MCF 10A (cell line): ENCODE measurements at places on chromosomes 4 and X. TPM values are rescaled to one million over a fixed set of nuclear protein-coding genes. Genes with fewer than 3 reads are reported as not detected.

GRCh38 chr4:80069108-80069836, 3.8 kb downstream of the ANTXR2 start:
- H3K4me3 ChIP-seq, result no peak overlapping the region
- DNase-seq, result peak; percentile 27
- H3K27me3 ChIP-seq, result no peaks in the 10 kb centered on the region
- peaks cover 22% of the 10 kb centered on the region for H3K4me1 ChIP-seq

DNA sequence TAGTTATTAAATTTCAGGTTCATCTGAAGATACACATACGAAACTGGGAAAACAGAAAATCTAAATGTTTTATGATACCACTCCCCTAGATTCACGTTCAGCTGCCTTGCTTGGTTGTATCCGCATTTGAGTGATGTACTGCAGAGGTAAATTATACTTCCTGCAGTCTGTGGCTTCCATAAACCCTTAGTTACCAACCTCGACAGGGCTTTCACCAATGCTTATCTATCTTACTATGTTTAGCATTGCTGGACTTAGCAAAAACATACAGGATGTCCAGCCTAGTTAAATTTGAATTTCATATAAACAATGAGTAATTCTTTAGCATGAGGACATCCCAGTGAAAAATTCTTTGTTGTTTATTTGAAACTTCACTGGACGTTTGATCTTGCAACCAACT, 108.8 kb downstream of the TMA16 start:
- no peaks in the 10 kb centered on the region for H3K36me3 ChIP-seq
- no peak for DNase-seq
- no peaks in the 10 kb centered on the region for H3K27me3 ChIP-seq
- no peak overlapping the region for H3K4me3 ChIP-seq
- no peaks in the 10 kb centered on the region for H3K4me1 ChIP-seq

DNA sequence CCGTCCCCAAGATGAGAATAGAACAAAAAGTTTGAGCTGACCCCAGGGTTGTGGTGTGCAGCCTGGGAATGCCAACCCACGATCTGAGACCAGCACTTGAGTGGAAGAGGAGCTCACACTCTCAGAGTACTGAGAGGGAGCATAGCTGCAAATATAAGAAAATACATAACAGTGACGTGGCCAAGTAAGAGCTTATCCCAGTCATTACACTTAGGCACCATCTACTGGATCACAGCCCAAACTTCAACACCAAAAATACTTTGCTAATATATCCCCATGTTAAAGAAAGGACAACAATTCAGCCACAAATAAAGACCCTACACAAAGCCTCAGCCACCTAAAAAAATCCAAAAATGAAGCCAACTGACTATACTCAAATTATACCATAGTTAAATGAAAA, 33.3 kb upstream of the CXCL6 start:
- H3K27ac ChIP-seq, result no peak overlapping the region
- no peaks in the 10 kb centered on the region for H3K27me3 ChIP-seq
- H3K36me3 ChIP-seq, result no peaks in the 10 kb centered on the region
- no peak overlapping the region for H3K4me3 ChIP-seq

DNA sequence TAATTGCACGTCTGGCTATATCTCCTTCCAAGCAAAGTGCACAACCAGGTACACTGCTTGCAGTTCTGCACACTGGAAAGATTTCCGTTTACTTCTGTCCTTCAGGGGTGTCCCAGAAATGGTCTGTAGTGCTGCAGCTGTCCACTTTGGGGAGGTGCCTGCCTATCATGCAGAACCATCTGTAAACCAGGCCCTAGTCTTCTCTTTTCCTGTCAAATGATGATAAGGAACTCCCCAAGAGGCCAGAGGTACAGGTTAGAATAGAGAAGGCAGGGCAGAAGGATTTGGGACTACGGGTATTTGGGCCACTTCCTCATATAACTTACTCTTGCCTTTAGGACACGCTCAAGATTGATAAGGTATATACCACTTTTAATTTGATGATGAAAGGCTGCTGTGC, 746.9 kb downstream of the FAT4 start:
- no peak overlapping the region for H3K4me3 ChIP-seq
- H3K36me3 ChIP-seq, result no peaks in the 10 kb centered on the region
- DNase-seq, result no peak
- H3K27me3 ChIP-seq, result no peaks in the 10 kb centered on the region
- H3K27ac ChIP-seq, result no peak overlapping the region
- no peaks in the 10 kb centered on the region for H3K4me1 ChIP-seq

DNA sequence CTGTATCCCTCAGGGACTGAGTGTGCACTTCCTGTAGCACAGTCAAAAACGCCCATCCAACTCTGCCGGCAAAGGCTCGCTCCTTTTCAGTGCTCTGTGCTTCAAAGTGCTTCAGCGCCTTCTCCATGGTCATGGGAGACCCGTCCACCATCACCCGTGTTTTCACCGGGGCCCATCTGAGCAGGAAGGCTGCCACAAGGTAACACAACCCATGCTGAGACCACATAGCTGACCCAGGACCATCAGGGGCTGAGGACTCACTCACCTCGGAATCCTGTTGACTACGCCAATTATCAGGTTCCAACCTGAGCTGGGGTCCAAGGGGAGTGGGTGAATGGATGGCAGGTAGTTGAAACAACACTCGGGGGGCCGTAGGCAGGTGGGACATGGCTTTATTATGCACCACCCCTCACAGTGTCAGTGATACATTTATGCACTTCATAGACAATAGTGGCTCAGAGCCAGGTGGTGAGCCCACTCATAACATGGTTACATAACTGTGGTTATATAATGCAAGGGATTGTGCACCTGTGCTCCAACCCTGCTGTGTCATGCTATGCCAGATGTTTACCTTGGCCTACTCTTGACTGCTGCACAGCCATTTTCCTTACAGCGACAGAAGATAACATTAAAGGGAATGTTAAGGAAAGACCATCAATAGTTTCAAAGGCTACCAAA, 227.8 kb downstream of the ADGRL3 start:
- no peak overlapping the region for H3K27ac ChIP-seq
- H3K27me3 ChIP-seq, result no peaks in the 10 kb centered on the region
- peaks cover 16% of the 10 kb centered on the region for H3K4me1 ChIP-seq
- DNase-seq, result peak; percentile 80
- H3K36me3 ChIP-seq, result no peaks in the 10 kb centered on the region

- H3K27me3 ChIP-seq, result no peaks in the 10 kb centered on the region
- no peak overlapping the region for H3K4me3 ChIP-seq
- no peak overlapping the region for H3K27ac ChIP-seq
- DNase-seq, result peak; percentile 30
- H3K36me3 ChIP-seq, result no peaks in the 10 kb centered on the region
Measured at GRCh38 chrX:81174286-81174685, 27.4 kb downstream of the HMGN5 start.

GRCh38 chr4:177292171-177292570, 17.5 kb upstream of the NEIL3 start:
- H3K27me3 ChIP-seq, result no peaks in the 10 kb centered on the region
- H3K4me3 ChIP-seq, result no peak overlapping the region
- H3K27ac ChIP-seq, result no peak overlapping the region
- no peaks in the 10 kb centered on the region for H3K36me3 ChIP-seq
- H3K4me1 ChIP-seq, result no peaks in the 10 kb centered on the region
- no peak for DNase-seq

- no peak overlapping the region for H3K27ac ChIP-seq
- no peaks in the 10 kb centered on the region for H3K4me1 ChIP-seq
- DNase-seq, result no peak
- no peak overlapping the region for H3K4me3 ChIP-seq
Measured at GRCh38 chrX:110132450-110133114, 129.7 kb downstream of the TMEM164 start.

DNA sequence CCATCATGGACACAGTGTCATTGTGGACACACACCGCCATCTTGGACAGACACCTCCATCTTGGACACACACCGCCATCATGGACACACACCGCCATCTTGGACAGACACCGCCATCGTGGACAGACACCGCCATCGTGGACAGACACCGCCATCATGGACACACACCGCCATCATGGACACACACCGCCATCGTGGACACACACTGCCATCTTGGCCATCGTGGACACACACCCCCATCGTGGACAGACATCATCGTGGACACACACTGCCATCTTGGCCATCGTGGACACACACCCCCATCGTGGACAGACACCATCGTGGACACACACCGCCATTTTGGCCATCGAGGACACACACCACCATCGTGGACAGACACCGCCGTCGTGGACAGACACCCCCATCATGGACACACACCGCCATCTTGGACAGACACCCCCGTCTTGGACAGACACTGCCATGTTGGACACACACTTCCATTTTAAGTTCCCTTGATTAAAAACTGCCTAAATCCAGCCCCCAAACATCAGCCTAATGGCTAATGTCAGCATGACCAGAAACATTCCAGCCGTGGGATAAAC, 9.1 kb downstream of the ASMTL start:
- no peak overlapping the region for H3K27ac ChIP-seq
- DNase-seq, result no peak
- no peaks in the 10 kb centered on the region for H3K27me3 ChIP-seq
- no peak overlapping the region for H3K4me3 ChIP-seq

DNA sequence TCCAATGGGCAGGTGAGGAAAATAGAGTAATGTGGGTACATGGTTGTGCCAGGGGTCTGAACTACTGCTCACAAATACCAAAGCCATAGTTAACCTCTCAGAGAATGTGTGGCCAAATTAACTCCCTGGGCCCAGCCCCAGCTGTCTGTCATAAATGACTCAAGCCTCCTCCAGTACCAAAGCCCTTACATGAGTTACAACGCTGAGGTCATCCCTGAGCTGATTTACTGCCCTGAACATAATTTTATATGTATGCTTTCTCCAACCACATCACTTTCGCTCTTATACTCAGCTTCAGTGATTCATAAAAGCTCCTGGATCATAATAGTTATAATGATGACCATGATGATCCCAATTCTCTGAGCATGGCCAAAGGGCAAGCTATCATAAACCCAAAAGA, 283.9 kb downstream of the NKX6-1 start:
- H3K4me1 ChIP-seq, result no peaks in the 10 kb centered on the region
- H3K27me3 ChIP-seq, result no peaks in the 10 kb centered on the region
- no peaks in the 10 kb centered on the region for H3K36me3 ChIP-seq
- no peak for DNase-seq
- no peak overlapping the region for H3K4me3 ChIP-seq

DNA sequence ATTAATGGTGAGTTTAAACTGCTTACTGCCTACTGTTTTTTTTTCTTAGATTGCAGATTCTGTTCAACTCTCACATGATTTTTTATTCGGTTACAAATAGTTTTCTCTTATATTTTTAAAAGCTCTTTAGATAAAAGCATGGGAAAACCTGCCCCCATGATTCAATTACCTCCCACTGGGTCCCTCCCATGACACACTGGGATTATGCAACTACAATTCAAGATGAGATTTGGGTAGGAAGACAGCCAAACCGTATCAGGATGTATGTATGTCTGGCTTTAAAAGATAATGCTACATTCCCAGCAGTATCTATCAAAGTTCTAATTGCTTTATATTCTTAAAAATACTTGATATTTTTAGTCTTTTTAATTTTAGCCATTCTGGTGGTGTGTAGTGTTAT, 131.5 kb downstream of the JADE1 start:
- H3K36me3 ChIP-seq, result peaks cover 32% of the 10 kb centered on the region
- H3K27ac ChIP-seq, result no peak overlapping the region
- no peaks in the 10 kb centered on the region for H3K4me1 ChIP-seq
- no peak for DNase-seq

DNA sequence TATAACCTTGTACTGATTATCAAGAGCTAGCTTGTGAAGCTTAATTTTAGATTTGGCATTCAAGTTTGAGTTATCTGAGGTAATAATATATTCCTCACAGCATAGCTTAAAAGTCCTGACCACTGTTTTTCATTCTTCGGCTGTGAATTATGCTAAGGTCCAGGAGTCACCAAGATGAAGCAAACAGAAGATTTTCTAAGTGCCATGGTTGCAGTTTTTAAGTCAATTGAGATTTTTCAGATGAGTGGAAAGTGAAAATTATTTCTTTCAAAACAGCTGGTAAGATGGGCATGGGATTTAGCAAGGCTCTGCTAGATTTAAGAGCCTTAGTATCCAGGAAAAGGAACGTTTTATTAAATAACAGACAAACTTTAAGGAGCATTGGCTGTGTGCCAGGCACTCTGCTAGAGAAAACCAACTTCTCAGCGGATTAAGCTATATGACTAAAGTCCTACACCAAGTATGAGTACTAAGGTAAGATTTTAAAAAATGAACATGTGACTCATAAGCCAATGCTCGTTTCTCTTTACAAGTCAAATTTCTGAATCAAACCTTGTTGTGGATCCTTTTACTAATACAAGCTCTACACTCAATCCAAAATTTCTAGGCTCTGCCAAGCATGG, 149.9 kb upstream of the IL15 start:
- H3K27me3 ChIP-seq, result no peaks in the 10 kb centered on the region
- no peaks in the 10 kb centered on the region for H3K36me3 ChIP-seq
- H3K4me1 ChIP-seq, result peaks cover 6% of the 10 kb centered on the region
- H3K4me3 ChIP-seq, result no peak overlapping the region

GRCh38 chrX:13338996-13339515, 19.2 kb upstream of the ATXN3L start:
- DNase-seq, result no peak
- no peak overlapping the region for H3K27ac ChIP-seq
- H3K36me3 ChIP-seq, result no peaks in the 10 kb centered on the region
- H3K4me1 ChIP-seq, result no peaks in the 10 kb centered on the region
- no peak overlapping the region for H3K4me3 ChIP-seq

DNA sequence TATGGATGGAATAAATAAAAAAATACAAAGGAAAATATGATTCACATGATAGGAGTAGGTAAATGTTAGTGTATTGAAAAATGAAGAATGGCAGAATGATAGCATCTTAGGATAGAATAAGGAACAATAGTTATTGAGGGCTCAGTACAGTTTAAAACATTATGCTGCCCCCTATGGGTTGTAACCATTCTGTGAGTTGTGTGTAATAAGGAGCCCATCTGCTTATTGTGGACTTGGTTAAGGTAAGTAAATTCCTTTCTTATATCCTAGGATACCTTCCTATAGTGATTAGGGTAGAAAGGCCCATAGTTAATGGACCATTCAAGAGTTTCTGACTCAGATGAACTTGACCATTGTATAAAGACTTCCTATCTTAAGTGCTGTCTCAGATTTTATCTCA, 195.8 kb downstream of the PDHA2 start:
- no peaks in the 10 kb centered on the region for H3K27me3 ChIP-seq
- no peaks in the 10 kb centered on the region for H3K36me3 ChIP-seq
- no peak overlapping the region for H3K4me3 ChIP-seq

GRCh38 chrX:18424482-18425198, 768 bp upstream of the CDKL5 start:
- H3K27ac ChIP-seq, result peak overlapping the region; percentile 61
- peak overlapping the region; percentile 82 for H3K4me3 ChIP-seq
- H3K27me3 ChIP-seq, result no peaks in the 10 kb centered on the region

- H3K4me1 ChIP-seq, result peaks cover 33% of the 10 kb centered on the region
- peak; percentile 85 for DNase-seq
- peaks cover 20% of the 10 kb centered on the region for H3K36me3 ChIP-seq
- peak within 1 kb of the TSS; percentile 81 for H3K4me3 ChIP-seq
- H3K27ac ChIP-seq, result peak within 1 kb of the TSS; percentile 83
Measured at GRCh38 chr4:109433205-109434006, at the start of gene SEC24B. SEC24B (plus strand) TSS chr4:109433815; CDS start chr4:109433870, 55 bp downstream.

The MAGEC1 gene
- total RNA-seq, result not detected in 2 replicates

The FMR1NB gene
- total RNA-seq, result not detected in 2 replicates

The SOD3 gene
- not detected in 2 replicates for total RNA-seq

The CFAP99 gene
- total RNA-seq, result 0.16 TPM in 1 of 2 replicates, not detected in the other

The NWD2 gene
- total RNA-seq, result not detected in 2 replicates

The SMPX gene
- not detected in 2 replicates for total RNA-seq

The GABRA4 gene
- not detected in 2 replicates for total RNA-seq

The ZFP92 gene
- total RNA-seq, result not detected in 2 replicates

The BEND2 gene
- total RNA-seq, result not detected in 2 replicates

The XKRX gene
- 0.17 and 0.26 TPM in 2 replicates for total RNA-seq

The UGDH gene
- 50.9 and 61.7 TPM in 2 replicates for total RNA-seq
